ENCODE measurements at places on chromosomes 16 and 17. TPM values are rescaled to one million over a fixed set of nuclear protein-coding genes. Genes with fewer than 3 reads are reported as not detected.

- DNase-seq: peak; percentile 60
Measured at GRCh38 chr17:48439875-48440505, 10.0 kb upstream of the SKAP1 start.

HLF gene
- polyA plus RNA-seq: 0.66 TPM

ATXN1L gene
- 14.0 TPM for polyA plus RNA-seq

- DNase-seq: no peak
Measured at GRCh38 chr17:62614142-62614541, 13.3 kb upstream of the MRC2 start.

- DNase-seq: peak; percentile 75
Measured at GRCh38 chr17:3754458-3755334, 31.0 kb downstream of the HASPIN start.

CTRB1 gene
- not detected for polyA plus RNA-seq

GRCh38 chr17:2070241-2071023, 15.5 kb downstream of the HIC1 start:
- peak; percentile 31 for DNase-seq

- DNase-seq: peak; percentile 78
Measured at GRCh38 chr16:87850009-87851006, 19.0 kb downstream of the SLC7A5 start.

DNA sequence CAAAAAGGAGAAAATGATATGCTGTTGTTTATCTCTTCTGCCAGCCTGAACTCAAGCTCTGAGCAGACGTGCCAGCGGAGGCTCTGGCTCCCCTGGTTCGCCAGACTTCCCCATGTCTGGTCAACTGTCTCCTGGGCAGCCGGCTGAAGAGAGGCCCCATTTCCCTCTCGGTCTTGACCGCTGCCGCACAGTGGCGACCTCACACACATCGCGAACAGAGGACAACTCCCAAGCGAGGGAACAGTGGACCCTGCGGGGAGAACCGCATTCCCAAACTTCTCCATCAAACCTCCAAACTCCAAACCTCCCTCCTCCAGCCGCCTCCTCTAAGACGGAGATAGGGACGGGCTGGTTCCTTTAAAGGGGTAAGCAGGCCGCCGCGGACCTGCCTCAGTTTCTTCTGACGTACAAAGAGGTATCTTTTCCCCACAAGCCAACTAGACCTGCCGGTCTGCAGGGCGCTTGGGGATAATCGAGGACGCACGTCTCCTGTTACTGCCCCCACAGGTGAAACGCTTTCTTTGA, 24.9 kb upstream of the RFFL start:
- DNase-seq: no peak

- DNase-seq: no peak
Measured at GRCh38 chr17:67056746-67057490, 12.6 kb downstream of the CACNG1 start.

GRCh38 chr17:73617501-73617900, 26.7 kb downstream of the SDK2 start:
- DNase-seq: no peak

DNA sequence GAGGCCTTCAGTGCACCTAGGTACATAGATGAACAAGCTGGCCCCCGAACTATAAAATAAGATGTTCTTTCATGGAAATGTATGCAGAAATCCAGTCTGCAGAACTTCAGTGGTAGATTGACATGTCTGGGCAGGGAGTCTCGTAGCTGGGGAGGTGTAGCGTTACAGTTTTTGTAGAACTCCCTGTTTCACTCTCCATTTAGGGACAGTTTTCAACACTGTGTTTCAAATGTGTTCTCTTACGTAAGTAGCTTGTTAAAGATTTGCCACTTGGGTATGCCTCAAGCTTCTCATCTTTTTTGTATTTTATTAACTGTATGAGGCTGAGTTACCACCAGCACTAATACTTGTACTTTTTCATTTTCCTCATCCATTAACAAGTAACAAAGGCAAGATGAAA, 46.6 kb downstream of the PLD6 start:
- DNase-seq: no peak

DNA sequence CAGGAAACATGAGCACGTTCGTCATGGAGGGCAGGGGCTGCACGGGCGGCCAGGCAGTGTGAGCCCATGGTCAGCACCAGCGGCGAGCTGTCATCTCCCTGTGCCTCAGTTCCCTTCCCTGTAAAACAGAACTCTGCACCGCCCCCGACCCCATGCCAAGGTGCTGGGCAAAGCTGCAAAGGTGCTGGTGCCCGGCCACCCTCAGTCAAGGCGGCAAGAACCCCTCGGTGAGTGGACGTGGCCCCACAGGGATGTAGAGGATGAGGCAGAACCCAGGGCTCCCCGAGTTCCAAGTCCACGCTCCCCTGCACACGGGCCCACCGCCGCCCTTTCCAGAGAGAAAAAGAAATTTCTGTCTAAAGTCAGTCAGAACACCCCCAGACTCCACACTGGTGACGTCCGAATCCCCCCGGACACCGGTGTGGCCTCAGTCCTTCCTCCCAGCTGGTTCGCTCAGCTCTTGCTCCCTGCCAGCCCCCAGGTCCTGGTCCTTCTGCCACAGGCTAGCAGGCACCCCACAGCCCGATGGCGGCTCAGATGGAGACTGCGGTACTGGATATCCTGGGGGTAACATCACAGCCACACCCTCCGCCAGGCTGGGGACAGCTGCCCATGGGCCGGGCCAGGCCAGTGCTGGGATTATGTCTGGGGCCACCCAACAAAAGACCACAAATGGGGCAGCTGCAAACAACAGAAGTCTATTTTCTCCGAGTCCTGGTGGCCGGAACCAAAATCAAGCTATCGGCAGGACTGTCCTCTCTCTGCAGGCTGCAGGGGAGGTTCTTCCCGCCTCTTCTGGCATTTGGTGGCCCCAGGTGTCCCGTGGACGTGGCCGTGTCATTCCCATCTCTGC, 14.4 kb upstream of the BAHCC1 start:
- DNase-seq: no peak

KRT25 gene
- polyA plus RNA-seq: not detected

NT5M gene
- polyA plus RNA-seq: 2.0 TPM

- no peak for DNase-seq
Measured at GRCh38 chr16:77885571-77886295, 97.4 kb downstream of the VAT1L start.

Measured in CD4-positive, CD25-positive, alpha-beta regulatory T cell (primary cell).